ENCODE measurements at places on chromosomes 1 and 21. TPM values are rescaled to one million over a fixed set of nuclear protein-coding genes. Genes with fewer than 3 reads are reported as not detected.

DNA sequence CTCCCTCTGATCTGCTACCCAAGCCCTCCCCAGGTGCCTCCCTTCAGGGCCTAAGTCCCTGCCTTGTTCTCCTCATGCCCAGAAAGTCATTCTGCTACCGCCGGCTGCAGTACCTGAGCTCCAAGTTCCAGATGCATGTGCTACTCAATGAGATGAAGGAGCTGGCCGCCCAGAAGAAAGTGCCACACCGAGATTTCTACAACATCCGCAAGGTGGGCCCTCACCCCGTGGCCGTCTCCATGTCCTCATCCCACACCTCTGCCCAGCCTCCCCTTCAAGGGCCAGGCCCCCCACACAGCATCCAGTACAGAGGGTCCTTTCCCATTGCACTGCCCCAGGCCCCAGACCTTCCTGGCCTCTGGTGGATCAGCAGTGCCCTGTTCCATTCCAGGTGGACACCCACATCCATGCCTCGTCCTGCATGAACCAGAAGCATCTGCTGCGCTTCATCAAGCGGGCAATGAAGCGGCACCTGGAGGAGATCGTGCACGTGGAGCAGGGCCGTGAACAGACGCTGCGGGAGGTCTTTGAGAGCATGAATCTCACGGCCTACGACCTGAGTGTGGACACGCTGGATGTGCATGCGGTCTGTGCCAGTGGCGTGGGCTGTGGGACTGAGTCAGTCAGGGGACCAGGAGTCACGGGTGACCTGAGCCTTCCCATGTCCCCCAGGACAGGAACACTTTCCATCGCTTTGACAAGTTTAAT is 8.2 kb downstream of the AMPD2 start:
- no peak for DNase-seq

DNA sequence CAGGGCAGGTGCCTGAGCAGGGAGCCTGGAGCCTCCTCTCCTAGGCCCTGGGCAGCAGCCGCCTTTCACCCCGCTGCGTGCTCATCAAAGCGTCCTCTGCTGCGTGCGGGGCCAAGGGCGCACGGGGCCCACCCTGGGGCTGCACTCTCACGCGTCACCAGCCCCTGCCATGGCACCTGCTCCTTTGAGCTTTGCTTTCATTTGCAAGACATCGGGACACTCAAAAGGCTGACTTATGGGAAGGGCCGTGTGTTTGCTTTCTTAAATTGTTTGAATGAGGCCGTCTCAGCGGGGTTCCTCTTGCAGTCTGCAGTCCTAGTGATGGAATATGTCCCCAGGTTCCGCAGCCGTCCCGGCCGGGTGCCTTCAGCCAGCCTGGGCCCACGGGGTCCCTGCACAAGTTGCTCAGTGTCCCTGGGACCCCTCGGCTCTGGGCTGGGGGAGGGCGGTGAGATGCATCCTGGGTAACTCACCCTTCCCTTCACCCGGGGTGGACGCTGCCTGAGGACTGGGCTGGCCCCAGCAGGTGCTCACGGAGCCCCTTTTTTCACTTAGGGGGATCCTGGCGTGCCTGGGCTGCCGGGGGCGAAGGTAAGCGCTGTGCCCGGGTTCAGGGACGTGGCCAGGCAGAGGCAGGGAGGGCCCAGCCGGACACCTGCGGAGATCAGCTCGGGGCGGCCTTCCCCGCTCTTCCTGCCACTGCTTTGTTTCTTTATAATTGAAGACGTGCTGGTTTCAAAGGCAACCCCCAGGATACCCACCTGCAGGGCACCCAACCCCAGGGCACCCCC is 53.1 kb downstream of the SLC19A1 start:
- DNase-seq: no peak

DNA sequence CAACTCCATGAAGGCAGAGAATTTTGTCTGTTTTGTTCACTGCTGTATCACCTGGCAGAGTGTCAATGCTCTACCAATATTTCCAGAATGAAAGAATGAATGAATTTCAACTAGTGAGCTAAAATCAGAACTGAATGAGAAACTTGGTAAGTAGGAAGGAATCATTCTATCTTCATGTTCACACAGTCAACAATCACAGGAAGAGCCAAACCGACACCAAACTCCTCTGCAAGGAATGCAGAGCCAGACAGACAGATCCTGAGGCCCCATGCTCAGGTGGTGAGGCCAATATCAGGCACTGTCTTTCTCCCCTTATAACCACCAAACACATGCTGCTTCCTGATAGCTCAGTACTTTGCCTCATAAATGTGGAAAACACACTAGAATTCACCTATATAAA is 139.1 kb downstream of the SLC45A1 start:
- no peak for DNase-seq

- DNase-seq: no peak
These were observed 49.1 kb upstream of the SDC3 start for GRCh38 chr1:30957560-30958222.

DNA sequence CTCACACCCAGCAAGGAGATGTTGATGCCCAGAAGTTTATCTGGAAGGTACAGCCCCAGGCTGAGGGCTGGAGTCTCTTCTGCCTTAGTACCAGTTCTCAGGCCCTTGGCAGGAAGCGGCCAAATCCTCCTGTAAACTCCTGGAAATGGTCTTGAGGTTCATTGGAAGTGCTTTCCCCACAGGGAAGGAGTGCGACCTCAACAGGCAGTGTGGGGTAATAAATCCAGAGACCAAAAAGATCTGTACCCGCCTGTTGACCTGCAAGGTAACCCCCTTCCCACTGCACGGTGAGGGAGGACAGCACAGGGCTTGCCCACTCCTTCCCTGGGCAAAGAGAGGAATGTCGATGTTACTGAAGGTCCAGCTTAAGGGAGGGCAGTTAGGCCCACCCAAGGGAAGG is 4.5 kb downstream of the ATXN7L2 start:
- DNase-seq: no peak

DNA sequence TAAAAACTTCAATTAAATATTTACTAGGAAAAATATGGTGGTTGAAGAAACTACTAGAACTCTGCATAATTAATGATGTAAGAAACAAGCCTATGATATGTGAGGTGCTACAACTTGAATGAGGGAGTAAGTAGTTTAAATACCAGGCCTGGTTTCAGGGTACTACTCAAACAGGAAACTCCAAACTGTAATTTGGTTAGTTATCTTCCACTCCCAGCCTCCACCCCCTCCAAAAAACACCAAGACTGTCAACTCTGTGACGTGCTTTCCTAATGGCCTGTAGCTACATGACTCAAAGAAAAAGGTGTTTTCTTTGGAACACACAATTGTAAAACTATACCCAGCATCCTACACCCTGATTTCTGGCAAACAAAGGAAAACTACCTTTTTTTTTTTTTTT is 55.9 kb upstream of the RCC1 start:
- DNase-seq: peak; percentile 71

DNA sequence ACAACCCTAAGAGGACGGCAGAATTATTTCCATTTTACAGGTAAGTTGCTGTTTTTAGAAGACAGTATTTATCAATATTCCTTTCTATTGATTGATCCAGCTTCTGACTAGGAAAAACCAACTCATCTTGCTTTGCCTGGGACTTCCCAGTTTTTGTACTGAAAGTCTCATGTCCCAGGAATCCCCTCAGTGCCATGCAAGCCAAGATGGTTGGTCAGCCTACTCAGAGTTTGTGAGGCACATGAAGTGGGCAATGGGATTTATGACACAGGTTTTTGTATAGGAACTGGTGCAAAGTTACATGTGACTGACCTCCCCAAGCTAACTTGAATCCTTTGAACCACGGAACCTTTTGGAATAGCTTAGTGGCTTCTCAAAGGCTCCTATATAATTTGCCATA is 45.5 kb downstream of the GNG12 start:
- DNase-seq: no peak

DNA sequence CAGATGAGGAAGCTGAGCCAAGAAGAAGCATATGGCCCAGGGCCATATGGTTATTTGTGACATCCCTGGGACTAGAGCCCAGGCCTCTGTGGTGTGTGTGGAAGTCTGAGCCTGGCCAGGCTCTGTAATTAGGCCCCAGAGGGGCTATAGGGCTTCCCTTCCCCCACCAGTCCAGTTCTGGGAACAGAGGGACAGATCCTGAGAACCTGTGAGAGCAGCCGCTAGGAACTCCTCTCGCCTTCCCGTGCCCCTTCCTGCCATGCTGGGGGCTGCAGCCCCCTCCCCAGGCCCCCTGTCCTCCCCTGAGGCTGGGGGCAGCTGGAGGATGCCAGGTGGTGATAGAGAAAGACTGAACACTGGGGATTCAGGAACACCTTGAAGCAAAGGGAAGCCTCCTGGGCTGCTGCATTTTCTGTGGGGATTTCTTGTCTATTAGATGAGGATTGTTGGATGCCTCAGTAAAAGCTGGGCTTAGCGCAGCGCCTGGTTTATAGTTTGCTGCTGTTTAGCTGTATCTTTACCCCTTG is 33.3 kb downstream of the COQ8A start:
- DNase-seq: peak; percentile 1

DNA sequence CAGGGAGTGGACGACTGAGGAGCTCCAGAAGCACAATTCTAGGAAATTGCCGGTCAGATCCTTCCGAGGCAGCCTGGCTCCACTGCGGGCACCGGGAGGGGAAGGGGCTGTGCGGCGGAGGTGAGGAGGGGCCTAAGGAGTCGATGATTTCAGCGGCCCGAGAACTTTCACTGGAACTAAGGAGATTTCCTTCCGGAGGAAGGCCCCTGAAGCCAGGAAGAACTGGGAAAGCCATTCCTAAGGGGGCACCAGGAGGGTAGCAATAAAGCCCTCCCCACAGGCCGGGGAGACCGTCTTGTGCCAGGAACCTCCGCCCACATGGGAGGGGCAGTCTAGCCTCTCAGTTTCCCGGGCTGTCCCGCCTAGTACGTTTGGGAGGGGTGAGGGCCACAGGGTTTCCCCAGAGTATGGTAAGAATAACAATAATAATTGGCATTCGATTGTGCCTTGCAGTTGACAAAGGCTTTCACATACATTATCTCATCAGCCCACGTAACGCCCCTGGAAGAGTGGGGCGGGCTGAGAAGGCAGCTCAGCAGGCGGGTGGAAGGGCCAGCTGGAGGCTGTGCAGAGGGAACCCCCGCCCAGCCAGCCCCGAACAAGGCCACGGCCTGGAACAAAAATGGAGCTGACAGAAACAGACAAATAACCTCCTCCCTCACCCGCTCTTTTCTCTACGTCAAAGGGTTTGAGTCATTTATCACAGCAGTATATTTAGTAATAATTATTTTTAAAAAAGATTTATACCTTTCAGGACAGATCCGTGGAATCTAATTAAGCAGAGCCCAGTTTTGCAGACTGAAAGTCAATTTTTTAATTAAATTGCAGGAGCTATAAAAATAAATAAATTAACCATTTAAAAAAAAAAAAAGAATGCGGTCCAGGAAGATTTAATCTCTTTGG is 19.8 kb downstream of the NPR1 start:
- DNase-seq: no peak

DNA sequence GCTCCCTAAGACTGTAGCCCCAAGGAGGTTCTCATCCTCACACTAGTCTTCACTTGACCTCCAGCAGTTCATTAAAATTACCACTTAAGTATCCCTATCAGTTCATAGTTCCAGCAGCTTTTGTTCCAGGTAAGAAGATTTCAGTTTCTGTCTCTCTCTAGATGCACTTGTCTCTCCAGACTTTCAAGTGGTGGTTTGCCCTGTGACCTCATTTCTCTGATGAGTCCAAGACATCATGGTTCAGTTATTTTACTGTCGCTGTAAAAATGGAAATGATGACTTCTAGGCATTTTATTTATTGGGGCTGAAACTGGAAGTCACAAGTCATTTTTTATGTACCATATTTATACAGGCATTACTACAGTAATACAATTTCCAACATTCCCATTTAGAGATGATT is 17.9 kb upstream of the RGS18 start:
- DNase-seq: no peak

- DNase-seq: no peak
These were observed 329.3 kb downstream of the BARHL2 start for GRCh38 chr1:90387805-90388204.

DNA sequence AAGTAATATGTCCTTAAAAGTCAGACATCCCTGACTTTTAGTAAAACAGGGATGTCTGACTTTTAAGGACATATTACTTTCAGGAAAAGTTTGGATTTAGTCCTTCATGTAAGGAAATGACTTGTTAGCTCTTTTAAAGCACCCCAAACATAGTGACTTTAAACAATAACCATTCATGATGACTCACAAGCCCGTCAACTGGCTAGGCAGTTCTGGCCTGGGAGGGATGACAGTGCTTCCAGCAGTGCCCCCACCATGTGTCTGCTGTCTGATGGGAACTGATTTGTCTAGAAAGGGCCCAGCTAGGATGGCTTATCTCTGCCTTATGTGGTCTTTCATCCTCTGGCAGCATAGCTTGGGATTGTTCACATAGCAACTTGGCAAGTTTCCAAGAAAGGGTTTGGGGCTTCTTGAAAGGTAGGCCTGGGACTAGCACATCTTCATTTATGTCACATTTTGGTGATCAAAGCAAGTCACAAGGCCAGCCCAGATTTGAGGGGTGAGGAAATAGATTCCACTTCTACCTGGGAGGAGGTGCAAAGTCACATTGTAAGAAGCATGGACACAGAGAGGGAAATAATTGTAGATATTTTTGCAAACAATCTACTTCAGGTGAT is 143.5 kb downstream of the C1orf94 start:
- no peak for DNase-seq

GRCh38 chr1:205271277-205271676 is 43.5 kb downstream of the TMCC2 start:
- no peak for DNase-seq

DNA sequence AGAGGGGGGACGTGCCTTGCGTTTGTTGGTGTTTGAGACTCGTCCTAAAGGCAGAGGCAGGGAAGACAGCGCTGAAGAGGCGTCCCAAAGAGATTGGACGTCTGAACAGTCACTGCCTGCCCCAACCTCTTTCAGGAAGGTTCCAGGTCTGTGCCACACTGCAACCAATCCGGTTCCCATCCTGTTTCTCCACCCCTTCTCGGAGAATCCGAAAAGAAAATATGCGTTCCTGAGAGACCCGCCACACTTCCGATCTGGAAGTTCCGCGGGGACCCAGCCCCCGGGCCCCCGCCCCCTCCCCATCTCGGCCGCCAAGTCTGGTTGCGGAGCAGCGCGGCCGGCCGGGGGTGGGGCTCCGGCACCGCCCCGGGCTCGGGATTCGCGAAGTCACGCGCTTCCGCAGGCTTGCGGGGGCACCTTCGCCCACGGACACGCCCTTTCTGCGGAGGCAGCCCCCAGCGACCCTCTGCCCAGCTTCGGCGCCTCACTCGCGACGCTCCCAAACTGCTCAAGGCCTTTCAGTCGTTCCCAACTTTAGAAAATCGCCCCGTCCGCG is 124.5 kb upstream of the DPYD start:
- DNase-seq: peak; percentile 23

- peak; percentile 45 for DNase-seq
These were observed 766 bp downstream of the AGO4 start for GRCh38 chr1:35808450-35809113.

- DNase-seq: peak; percentile 53
These were observed 27.3 kb downstream of the GPR157 start for GRCh38 chr1:9101510-9102146.

GRCh38 chr1:1461721-1462317 is 9.7 kb upstream of the ATAD3B start:
- no peak for DNase-seq

GRCh38 chr1:82034812-82035211 is 234.1 kb downstream of the ADGRL2 start:
- no peak for DNase-seq

- DNase-seq: no peak
These were observed 115.2 kb upstream of the COA6 start for GRCh38 chr1:234258071-234258470.

SCYL3 gene
- total RNA-seq: 11.0 TPM

C1orf141 gene
- 0.11 TPM for total RNA-seq

TTC22 gene
- 4.2 TPM for total RNA-seq

PGLYRP4 gene
- 0.09 TPM for total RNA-seq

KRTAP19-8 gene
- not detected for total RNA-seq

ERG gene
- total RNA-seq: 0.07 TPM

RGS4 gene
- total RNA-seq: not detected

FCRL1 gene
- not detected for total RNA-seq

All from activated CD4-positive, alpha-beta T cell treated with anti-CD3 and anti-CD28 coated beads for 36 hours (primary cell).